Mammary epithelial cell (primary cell): ENCODE measurements at places on chromosomes 12 and 14. TPM values are rescaled to one million over a fixed set of nuclear protein-coding genes. Genes with fewer than 3 reads are reported as not detected.

DNA sequence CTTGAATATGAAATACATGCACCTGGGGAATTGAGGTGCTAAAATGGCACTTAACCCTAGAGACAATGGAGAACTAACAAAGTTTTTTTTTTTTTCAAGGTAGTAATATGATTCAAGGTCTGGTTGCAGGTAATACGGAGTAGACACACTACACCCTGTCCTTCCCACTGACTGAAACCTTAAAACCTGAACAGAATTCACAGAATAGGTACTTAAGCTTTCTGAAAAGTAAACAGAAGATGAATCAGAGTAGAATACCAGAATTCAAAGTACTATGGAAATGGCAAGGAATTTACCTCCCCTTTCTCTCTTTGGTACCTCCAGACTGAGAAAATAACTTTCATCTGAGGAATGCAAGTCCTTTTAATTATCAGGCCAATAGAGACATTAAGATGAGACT lies 87.2 kb downstream of the PAPLN start:
- DNase-seq: no peak

GRCh38 chr14:39568809-39569538 lies 136.7 kb upstream of the FBXO33 start:
- no peak for DNase-seq

DNA sequence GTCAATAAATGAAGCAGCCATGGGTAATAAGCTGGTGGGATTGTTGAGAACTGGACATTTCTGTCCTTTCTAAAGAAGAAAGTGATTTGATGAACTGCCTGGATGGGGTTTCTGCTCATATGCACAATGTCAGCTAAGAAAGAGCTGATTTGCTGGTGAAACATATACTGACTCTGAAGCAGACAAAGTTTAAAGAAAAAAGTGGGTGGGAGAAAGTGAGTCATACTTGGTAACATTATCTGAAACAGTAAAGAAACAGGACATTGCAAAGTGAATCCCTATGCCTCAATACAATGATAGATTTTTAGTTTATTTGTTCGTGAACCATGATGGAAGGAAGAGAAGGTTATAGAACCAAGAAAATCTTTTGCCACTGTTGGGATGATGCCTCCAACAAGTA lies 95.6 kb upstream of the DNM1L start:
- DNase-seq: peak; percentile 26

DNA sequence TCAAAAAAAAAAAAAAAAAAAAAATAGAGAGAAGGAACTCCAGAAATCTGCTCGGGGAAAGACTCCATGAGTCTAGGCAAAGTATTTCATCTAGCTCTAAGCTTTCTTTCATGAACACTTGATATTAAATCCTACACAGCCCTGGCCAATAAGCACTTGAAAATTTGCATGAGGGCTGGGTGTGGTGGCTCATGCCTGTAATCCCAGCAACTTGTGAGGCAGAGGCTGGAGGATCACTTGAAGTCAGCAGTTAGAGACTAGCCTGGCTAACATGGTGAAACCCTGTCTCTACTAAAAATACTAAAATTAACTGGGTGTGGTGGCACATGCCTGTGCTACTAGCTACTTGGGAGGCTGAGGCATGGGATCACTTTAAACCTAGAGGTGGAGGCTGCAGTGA lies 13.1 kb upstream of the METAP2 start:
- DNase-seq: no peak

GRCh38 chr14:20711685-20712084 lies 23.1 kb downstream of the ANG start:
- no peak for DNase-seq

- no peak for DNase-seq
Measured at GRCh38 chr12:48680861-48681260, 1.2 kb downstream of the KANSL2 start.

DNA sequence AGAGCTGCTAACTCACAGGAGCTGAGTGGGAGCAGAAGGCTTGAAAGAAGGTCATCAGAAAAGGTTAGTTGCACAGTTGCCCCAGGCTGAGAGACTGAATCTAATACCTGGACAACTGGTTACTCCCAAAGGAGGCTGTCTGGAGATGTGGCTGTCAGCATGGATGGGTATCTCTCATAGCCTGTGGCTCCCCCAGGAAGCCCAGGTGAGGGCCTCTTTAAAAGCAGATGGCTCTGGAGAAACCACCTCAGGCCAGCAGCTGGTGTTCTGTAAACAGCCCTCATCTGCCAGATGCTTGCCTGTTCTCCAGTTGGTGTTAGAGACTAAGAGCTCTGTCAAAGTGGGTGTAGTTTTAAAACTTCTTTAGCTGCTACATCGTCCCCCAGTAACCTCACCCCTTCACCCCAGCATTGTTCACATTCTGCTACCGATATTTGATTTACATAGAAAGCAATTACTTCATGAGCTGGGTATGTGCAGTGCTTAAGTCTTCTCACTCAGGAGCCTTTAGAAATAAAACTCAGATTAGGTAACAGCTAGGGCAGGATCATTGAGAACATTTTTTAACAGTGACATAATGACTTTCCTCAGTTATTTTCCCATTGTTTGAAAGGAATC lies 25.8 kb downstream of the DACT1 start:
- DNase-seq: peak; percentile 61

- peak; percentile 46 for DNase-seq
Measured at GRCh38 chr14:32430326-32430725, 101.2 kb downstream of the AKAP6 start.

DNA sequence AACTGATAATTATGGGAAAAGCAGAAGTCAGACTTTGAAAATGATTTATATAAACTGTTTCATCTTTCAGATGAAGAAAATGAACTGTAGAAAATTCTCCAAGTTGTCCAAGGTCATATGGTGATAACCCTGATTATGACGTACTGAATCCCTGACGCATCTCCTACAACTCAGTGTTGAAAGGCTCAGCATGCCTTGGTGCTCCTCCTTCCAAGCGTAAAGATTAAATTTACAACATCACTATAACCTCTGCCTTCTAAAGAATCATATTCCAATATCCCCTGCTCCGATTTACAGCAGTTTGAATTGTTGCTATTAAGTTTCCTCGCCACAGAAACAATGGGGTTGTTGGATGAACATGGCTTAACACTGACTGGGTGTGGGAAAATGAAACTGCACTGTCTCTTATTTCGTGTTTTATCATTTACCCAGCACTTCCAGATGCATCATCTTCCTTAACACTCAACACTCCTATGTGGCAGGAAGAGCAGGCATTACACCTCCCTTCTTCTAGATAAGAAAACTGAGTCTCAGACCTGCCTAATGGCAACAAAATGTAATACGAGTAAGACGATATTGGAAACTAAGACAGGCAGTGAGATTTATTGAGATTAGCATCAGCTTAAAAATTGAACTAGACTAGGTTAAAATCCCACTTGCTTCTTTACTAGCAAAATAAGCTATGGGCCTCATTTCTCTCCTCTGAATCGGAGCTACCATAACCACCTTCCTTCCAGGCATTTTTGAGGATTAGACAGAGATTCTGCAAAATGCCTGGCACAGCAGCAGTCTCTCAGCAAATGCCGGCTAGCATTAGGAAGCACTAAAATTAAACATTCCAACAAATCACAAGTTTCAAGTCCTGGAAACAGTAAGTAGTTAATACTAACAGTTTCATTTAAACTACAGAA lies 74.2 kb downstream of the PPM1H start:
- no peak for DNase-seq

GRCh38 chr12:107537464-107538119 lies 148.0 kb upstream of the PWP1 start:
- no peak for DNase-seq

DNA sequence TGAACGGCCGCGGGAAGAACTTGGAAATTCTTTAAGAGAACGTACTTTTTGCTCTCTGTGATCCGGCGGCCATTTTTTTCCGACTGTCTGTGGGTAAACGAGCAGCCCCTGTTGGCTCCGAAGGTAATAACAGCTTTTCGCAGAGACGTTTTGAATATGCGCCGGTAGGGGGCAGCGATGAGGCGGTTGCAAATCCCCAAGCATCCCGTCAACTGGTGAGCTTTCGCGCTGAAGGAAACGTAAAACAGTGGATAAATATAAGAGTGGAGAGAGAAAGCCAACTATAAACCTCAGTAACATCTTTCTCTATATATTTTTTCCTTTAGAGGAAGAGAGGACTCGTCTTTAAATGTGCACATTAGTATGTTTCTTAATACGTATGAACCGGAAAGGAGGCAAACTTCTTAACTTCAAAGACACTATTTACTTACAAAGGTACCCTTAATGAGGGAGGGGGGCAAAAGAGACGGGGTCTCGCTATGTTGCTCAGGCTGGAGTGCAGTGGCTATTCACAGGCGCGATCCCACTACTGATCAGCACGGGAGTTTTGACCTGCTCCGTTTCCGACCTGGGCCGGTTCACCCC lies 9.6 kb upstream of the NEMF start:
- DNase-seq: peak; percentile 79

DNA sequence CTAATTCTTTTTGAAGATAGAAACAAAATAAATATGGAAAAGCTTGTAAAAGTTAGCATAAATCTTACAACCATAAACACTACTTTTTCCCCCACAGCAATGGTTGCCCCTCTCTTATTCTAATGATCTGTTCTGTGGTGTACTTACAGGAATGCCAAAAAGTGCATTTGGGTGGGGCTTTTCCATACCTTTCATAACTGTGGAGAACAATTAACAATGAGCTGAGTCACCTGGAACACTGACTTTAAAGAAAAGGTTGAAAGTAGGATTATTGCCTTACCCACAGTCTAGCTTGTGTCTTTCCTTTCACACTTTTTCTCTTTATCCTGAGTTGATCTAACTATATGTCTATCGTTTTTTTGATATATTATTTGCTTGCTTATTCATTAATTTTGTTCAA lies 86.9 kb downstream of the TPH2 start:
- DNase-seq: peak; percentile 69

GRCh38 chr14:82354126-82354525 lies 820.5 kb upstream of the SEL1L start:
- no peak for DNase-seq

DNA sequence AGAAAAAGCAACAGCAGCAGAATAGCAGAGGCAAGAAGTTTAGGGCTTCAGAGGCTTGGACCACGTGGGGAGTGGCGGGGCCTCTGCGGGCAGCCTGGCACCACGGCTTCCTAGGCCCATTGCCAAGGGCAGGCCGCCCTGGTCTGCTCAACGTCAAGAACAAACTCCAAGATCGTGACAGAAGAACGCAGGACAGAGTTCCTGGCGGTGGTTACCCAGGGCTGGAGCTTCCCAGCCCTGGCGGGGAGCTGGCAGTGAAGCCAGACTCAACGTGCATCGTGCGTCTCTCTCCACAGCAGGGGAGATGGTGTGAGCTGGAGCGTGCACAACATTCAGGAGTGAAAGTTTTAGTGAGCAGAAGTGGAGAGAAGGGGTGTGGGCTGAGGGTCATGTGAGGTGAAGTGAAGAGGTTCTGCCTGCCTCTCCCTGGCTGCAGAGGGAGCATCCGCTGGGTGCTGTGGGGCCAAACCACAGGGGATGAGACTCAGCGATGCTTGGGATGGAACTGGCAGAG lies 13.9 kb upstream of the CACNA2D4 start:
- DNase-seq: no peak

- no peak for DNase-seq
Measured at GRCh38 chr12:81683881-81684280, 75.3 kb downstream of the PPFIA2 start.

DNA sequence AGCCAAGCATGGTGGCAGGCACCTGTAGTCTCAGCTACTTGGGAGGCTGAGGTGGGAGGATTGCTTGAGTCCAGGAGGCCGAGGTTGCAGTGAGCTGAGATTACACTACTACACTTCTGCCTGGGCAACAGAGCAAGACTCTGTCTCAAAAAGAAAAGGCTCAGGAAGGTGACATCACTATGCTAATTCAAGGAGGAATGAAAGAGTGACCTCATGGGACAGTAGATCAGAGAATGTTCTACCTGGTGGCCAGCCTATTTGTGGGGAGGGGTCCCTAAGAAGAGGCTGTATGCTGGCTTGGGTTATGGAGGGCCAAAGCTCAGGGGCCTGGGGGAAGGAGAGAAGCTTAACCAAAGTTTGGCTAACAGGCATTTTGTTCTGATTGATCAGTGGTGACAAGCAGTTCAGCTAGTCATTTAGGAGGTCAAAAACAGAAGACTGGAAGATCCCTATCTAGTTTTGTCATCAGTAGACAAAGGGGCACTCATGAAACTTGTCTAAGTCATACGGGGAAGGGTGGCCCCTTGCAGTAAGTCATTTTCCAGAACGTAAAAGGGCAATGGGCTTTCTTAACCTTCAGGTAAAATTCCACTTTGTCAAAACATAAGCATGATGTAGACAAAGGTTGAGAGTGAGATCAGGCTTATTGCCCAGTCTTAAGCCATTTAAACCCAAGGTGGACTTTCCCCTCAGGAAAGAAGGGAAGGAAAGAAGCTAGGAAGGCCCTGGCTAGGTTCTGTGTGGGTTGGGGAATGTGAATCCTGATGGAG lies 60.8 kb upstream of the EEA1 start:
- DNase-seq: no peak

DNA sequence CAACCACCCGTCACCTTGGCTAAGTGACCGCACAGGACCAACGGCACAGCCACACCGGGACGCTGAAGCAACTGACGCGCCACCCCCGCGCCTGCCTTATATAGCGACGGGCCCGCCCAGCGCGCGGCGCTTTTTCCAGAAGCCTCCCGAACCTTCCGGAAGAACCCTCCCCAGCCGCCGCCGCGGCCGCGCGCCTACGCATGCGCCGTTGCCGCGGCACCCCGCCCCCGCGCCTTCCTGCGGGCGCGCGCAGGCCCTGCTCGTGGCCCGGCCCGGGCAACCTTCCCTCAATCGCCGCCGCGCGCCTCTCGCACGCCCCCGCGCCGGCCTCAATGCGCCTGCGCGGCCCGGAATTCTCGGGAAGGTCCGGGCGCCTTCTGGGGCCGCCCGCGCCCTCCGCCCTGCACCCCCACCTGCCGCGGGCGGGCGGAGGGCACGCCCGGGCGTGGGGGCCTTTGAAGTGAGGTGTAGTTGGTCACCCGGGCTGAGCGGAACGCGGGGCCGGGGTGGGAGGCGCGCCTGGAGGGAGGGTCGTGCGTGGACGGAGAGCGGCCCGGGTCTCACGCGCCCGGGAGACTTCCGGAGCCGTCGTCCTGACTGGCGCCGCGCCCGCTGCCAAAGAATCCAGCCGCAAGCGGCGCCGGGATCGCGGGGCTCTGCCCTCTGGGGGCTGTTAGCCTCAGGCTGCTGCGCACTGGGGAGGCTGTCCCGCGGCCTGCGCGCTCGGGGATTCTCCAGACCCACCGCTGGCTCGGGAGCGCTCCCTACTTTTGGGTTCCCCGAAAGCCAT lies at the start of gene HSP90AA1:
Gene HSP90AA1 (minus strand): TSS at position 73 of the 790 bp plus-strand sequence. CDS start 666 bp downstream, outside the sequence.
- peak; percentile 90 for DNase-seq

- peak; percentile 73 for DNase-seq
Measured at GRCh38 chr14:102568115-102568614, 24.3 kb upstream of the RCOR1 start.

The LRP1-AS gene
- polyA plus RNA-seq: not detected

The SRSF5 gene
- 148 TPM for polyA plus RNA-seq

The VWF gene
- 0.07 TPM for polyA plus RNA-seq

The STYK1 gene
- 3.6 TPM for polyA plus RNA-seq

The SUOX gene
- 12.2 TPM for polyA plus RNA-seq

The RD3L gene
- not detected for polyA plus RNA-seq

The GOLGA5 gene
- 18.9 TPM for polyA plus RNA-seq

The EXD2 gene
- polyA plus RNA-seq: 16.1 TPM

The KRT80 gene
- 1.2 TPM for polyA plus RNA-seq

The CRIP1 gene
- polyA plus RNA-seq: 0.37 TPM

The MAP3K12 gene
- polyA plus RNA-seq: 12.3 TPM

The PROX2 gene
- not detected for polyA plus RNA-seq
